ENCODE measurements at places on chromosomes 5 and 9.

GRCh38 chr5:95669540-95669939 lies 13.3 kb downstream of the SPATA9 start:
- DNase-seq: no peak

- no peak for DNase-seq
Observed at GRCh38 chr5:159510282-159510681, 180.0 kb upstream of the IL12B start.

GRCh38 chr5:54593779-54594178 lies 76.2 kb downstream of the SNX18 start:
- DNase-seq: no peak

- DNase-seq: no peak
Observed at GRCh38 chr5:145509336-145510136, 325.6 kb downstream of the PRELID2 start.

GRCh38 chr5:134550271-134551214 lies 25.1 kb downstream of the JADE2 start:
- no peak for DNase-seq

GRCh38 chr5:145316282-145316681 lies 518.9 kb downstream of the PRELID2 start:
- DNase-seq: no peak

GRCh38 chr5:44150075-44150723 lies 239.0 kb downstream of the FGF10 start:
- DNase-seq: no peak
